ENCODE measurements at places on chromosomes 2 and 18.

DNA sequence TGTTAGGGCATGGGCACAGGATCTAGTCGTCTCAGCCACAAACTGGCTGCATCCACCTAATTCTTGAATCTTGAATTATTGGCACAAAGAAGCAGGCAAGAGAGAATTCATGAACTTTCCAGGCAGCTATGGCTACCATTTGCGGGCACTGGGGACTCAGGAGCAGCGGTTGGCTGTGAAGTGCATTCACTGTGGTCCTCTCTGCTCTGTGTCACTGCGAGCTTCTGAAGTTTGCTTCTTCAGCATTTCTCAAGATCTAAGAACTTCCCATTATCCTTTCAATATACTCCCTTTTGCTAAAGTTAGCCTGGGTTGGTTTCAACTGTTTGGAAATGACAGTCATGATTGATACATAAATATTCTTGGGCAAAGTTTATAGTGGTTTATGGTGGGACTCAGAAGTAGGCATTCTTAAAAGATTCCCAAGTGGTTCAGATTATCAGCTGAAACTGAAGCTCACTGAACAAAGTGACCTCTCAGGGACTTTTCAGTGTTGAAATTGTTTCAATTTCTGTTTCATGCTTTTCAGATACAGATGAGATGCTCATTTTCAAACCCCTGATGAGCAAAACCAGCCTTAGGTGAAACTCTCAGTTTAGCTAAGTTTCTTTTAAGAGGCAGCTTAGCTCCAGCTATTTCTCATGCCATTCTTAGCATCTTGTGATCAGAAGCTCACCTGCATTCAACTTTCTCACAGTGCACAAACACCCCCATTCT, 1258.3 kb upstream of the GYPC start:
- no peak for DNase-seq

DNA sequence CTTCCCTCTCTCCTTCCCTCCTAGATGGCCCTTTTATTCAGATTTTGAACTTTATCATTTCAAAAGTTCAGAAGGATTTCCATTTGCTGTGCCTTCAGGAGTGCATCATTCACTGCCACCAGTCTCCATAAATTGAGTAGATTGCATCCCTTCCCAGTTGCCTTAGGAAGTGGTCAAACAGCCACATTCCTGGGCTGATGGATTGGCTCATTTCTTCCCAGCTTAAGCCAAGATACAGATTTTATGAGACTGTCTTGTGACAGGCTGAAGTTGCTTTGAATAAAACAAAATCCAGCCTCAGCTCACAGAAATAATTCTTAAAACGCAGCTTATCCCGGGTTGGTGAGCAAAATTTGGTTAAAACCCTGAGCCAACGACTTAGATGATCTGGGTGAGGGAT, 9.8 kb downstream of the NRP2 start:
- DNase-seq: no peak

DNA sequence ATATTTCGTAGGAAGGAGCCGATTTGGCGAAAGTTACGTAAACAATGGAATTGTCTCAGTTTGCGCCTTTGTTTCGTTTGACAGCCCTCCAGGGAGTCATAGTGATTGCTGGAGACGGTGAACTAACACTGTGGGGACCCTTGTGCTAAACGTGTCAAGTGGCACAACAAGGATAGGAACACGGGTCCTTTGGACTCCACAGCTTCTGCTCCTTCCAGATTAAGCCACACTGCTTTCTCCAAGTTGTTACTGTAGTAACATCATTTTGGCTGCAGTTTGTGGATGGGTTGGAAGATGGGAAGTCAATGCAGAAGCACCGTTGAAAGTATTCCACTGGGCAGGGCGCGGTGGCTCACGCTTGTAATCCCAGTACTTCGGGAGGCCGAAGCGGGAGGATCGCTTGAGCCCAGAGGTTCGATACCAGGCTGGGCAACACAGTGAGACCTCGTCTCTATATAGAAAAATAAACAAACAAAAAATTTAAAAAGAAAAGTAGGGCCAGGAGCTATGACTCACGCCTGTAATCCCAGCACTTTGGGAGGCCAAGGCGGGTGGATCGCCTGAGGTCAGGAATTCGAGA, 636 bp upstream of the IMMT start:
- no peak for DNase-seq

DNA sequence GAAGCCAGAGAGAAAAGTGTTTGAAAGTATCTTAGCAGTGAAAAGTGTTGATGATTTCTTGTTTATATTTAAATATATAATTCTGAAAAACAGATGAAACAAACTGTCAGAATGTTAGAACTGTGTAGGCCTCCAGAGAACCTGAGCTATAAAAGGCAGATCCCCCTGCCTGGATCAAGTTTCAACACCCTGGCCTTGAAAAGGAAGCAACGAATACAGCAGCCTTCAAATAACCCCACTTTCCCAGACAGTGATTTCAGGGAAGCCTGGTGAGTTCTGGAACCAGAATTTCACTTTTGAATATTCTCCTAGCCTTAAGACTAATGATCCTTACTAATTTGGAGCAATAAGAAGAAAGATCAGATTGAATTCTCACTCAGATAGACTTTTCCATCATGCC, 13.3 kb upstream of the TRIM43 start:
- no peak for DNase-seq

GRCh38 chr18:27276479-27276878, 91.4 kb upstream of the CHST9 start:
- no peak for DNase-seq

GRCh38 chr2:189868896-189869295, 84.6 kb downstream of the PMS1 start:
- no peak for DNase-seq

DNA sequence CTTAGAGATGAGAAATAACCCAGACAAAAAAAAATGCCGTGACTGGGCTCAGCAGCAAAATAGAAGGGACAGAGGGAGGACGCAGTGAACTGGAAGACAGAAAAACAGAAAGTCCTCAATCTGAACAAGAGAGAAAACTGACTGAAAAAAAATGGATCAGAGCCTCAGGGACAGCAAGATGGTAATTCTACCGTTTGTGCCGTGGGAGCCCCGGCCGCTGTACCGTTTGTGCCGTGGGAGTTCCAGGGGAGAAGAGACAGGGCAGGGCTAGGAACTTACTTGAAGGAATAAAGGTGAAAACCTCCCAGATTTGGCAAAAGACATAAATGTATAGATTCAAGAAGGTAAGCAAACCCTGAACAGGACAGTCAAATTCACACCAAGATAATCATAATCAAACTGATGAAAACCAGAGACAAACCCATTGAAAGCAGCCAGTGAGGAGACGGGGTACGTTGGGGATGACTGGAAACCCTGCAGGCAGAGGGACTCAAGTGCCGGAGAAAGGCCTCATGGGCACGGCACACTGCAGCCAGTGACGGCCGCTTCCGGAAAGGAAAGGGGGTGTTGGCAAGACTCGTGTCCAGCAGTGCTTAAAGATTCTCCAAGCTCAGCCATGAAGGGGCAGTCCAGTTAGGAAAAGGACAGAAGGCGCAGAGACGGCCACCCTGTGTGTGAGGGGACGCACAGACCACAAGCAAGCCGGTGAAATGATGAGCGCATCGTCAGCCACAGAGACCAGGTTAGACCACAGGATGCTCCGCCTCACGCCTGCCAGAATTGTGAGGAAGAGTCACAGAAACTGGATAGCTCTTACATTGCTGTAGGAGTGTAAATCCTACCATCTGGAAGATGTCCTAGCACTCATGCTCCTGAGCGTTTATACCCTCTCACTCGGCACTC, 40.0 kb upstream of the NFATC1 start:
- DNase-seq: no peak

- DNase-seq: no peak
Observed at GRCh38 chr18:42112657-42113420, 157.8 kb downstream of the PIK3C3 start.

DNA sequence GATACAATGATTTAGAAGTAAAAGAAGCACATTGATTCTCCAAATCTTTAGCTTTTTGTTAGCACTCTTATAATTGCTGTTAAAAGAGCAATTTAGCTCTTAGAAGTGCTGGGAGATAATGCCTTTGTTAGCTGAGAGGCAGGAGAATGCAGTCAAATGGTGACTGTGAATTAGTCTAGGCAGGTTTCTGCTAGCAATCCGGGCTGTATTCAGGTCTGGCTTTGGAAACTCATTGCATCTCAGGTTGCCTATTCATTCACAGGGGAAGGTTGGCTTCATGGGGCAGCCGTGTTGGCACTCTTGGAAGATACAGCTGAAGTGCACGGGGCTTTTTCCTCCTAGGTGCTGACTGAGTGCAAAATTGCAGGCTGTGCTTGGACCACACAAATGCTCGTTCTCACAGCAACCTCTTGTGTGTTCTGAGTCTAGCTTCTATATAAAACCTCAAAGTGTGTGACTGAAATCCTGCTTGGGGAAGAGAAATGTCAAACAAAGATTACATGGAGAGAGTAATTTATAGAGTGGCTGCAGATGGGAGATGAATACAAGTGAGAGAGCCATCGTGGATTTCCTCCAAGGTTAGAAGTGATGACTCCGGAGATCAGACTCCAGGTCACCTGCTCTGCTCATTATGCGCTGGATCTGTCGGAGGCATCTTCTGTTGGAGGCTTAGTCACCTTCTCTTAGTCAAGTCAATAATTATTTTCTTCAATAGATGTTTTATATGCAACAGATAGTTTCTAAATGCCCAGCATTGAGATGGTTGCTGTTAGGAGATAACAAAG, 167.8 kb downstream of the PMAIP1 start:
- DNase-seq: no peak

DNA sequence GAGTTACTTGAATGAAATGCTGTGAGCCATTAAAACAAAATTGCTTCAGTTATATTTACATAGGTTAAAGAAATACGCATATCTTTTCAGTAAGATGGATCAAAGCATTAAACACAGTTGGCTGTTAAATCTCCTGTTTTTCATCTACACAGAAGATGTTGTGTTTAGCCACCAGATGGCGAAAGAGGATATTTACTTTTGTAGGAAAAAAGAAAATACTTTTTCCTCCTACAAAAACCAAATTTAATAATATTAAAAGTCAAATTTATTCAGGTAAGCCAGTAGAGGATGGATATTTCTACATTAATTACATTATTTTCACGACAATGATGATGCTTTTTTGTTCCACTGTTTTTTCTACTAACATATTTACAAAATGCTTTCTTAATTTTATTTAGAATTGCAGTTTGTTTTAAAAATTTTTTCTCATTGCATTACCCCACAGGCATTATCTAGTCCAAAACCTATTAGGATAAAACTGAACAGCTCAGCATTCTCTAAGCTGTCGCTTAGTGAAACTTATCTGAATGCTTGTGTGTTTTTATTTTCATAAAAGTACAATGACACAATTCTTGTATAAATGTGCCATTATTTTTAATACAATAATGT, 173.7 kb downstream of the ASXL3 start:
- peak; percentile 13 for DNase-seq

DNA sequence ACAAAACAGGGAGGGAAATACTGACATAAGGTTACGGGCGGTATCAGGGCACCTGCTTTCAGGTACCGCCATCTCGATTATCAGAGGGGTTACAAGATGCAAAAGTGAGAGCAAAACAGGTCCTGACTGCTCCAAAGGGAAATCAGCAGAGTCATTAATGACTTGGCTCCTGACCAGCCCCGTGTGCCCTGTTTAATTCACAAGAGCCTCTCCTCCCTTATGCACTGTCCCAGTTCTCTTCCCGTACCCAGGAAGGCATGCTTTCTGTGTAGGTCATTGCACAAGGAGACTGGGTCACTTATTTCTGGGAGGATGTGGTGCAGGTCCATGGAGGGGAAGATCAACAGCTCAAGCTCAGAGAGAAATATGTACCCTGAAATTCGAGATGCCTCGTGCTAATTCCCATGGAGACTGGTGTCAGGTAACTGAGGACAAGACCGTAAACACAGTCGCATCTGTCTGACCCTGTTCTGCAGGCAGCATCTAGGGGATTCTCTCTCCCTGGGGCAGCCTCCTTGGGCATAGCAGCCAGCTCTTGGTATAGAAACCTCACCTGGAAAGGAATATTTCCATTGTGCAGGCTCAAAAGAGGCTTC, 79.9 kb downstream of the HNRNPLL start:
- no peak for DNase-seq

DNA sequence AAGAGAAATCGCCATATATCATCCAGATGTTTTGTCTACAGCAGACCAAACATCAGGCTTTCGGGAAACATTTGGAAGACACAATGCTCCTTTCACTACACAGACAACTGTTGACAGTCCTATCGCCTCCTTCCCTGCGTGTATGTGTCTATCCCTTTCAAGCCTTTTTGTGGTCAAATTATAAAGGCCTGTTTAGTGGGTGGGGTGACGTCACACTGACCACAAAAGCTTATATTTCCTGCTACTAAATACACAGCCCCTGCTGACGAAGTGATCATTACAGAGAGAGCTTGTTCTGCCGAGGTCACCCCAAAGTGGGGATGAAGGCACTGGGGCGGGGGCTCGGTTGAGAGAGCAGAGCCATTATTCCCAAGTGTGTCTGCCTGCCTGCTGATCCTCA, 302.7 kb upstream of the TNP1 start:
- DNase-seq: no peak

DNA sequence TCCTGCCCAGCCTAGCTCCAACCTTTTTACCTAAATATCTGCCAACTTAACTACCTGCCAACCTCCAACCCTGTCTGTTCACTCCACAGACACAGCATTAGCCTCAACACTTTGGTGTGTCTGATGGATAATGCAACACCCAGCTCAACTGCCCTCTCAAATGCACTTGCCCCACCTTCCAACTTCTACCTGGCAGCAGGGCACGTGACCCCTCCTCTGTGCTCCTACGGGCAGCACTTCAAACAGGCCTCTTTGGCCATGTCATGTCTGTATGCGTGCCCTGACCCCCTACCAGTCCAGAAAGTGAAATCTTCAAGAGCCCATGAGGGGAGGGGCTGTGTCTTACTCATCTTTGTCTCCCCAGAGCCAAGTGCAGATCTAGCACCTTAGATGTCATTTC, 25.5 kb downstream of the RNF149 start:
- DNase-seq: no peak

DNA sequence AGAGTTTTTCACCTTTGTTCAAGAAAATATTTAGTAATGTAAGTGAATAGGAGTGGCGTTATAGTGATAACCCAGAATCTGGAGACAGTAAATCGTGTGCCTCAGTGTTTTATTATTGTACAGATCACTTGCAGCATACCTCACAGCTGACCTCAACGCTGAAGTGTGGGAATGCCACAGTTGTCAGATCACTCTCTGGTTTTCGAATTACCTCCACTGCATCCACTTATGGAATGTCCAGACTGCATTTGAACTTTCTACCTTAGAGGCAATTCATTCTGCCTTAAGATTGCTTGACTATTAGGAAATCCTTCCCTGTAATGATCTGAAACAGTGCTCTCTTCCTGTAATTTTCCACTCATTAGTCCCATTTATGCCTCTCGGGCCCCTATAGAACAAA, 164.5 kb upstream of the ALPP start:
- DNase-seq: no peak

Measured in NCI-H2081 treated with DMSO at 0.1 percent for 48 hours (cell line).